ENCODE measurements at places on chromosomes 3 and 15.
A peak's percentile ranks its signal among the peaks of the same experiment; 100 is the strongest.

DNA sequence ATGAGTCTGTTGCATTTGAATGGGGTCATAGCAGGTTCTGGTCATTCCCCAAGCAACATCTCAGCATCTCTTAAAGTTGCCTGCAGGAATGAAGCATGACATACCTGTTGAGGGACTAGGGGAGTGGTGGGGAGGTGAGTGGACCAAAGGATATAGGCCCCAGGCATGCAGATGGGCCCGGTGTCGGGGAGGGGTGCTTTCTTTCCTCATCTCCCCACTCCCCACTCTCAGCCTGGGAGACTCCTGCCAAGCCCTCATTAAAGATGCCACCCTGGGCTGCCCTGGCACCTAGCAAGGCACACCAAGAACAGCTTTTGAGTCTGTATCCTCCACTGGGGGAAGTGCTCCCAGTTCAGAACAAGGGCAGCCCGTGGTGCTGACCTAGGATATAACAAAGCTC, 54.2 kb downstream of the GRIP2 start:
- no peak for DNase-seq

DNA sequence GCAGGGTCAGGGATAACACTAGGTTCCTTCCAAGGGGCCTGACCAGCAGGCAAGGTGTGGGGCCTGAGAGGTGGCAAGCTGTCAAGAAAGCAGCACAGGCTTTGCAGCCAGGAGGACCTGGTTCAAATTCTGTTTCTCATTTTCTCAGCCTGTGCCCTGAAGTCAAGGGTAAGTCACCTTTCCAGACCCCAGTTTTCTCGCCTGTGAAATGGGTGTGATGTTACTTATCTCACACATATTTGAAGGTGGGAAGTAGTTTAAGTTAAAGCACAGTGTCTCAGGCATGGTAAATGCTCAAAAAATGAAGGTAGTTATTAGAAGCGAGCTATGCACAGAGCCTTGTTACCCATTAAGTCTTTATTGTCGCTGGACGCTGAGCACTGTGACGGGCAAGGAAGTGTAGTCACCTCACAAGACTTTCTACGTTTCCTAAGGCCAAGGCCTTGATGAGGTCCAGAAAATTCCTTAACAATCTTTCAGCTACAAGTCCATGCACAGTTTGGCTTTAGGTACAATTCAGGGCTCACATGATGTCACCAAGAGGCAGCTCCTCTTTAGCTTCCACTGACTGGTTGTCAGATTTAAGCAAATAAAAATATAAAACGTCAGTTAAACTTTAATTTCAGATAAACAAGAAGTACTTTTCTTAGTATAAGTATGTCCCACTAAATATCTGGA, 522.6 kb upstream of the PROK2 start:
- DNase-seq, result no peak

GRCh38 chr3:149764302-149764701, 12.0 kb upstream of the COMMD2 start:
- no peak for DNase-seq

DNA sequence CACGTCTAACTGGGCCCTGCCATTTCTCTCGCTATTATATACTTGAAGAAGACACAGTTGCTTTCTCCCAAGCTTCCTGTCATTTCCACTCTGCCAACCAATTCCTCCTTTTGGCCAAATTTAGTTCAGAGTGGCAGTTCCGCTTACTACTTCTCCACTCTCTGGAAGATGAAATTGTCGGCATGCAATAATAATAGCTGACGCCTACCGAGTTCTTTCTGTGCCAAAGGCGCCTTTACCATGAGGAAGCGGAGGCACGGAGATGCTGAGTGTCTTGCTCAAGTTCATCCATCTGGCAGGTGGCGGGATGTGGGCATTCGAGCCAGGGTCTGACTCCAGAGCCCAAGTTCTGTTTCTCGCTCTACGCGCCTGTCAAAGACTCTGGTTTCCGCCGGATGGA, 14.6 kb upstream of the NRROS start:
- DNase-seq, result no peak

GRCh38 chr3:105674437-105675065, 194.3 kb downstream of the CBLB start:
- no peak for DNase-seq

DNA sequence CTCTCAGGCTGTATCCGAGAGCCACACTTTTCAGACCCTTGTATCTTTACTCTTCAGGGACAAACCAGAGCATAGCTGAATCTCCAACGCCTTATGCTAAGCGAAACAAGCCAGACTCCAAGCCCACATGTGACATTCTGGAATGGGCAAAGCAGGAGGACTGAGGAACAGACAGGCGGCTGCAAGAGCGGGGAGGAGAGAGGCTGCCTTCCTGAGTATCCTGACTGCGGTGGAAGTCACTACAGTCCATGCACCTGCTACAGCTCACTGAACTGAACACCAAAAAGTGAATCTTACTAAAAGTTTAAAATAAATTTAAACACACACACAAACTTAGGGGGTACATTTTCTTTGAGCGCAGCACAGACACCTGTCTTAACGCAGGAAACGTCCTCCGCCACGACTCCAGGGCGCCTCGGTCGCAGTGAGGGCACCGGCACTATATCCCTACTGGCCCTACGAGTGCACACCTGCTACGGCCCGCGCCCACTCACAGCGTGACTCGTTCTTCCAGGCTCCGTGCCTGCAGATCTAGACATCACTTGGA, 1.4 kb downstream of the CYFIP1 start:
- no peak for DNase-seq

DNA sequence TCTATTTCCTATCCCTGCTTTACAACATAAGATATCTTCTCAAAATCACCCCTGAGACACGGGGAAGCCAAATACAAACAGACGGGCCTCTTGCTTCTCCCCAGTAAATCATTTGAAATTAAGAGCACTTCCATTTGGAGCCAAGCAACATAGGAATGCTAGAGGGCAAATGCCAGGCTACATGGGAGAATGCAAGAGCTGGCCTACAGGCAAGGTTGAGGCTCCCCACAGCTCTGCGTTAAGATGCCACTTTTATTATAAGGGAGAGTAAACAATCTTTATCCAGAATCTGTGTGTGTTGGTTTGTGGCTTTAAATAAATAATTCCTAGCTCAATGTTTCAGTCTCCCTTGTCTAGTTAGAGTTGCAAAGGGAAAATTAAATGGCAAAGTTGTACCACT, 305.1 kb upstream of the KCNH8 start:
- no peak for DNase-seq

- no peak for DNase-seq
These were observed 7.2 kb downstream of the FEM1B start for GRCh38 chr15:68284616-68285258.

GRCh38 chr3:170258105-170258487, 35.9 kb downstream of the PRKCI start:
- DNase-seq, result no peak

- DNase-seq, result no peak
These were observed 61.9 kb downstream of the HMG20A start for GRCh38 chr15:77482570-77482969.

- DNase-seq, result no peak
These were observed 1.6 kb upstream of the SATB1 start for GRCh38 chr3:18426597-18427193.

- DNase-seq, result no peak
These were observed 84.5 kb downstream of the LRRK1 start for GRCh38 chr15:101003706-101004105.

- no peak for DNase-seq
These were observed 82.9 kb downstream of the TOP2B start for GRCh38 chr3:25581823-25582222.

DNA sequence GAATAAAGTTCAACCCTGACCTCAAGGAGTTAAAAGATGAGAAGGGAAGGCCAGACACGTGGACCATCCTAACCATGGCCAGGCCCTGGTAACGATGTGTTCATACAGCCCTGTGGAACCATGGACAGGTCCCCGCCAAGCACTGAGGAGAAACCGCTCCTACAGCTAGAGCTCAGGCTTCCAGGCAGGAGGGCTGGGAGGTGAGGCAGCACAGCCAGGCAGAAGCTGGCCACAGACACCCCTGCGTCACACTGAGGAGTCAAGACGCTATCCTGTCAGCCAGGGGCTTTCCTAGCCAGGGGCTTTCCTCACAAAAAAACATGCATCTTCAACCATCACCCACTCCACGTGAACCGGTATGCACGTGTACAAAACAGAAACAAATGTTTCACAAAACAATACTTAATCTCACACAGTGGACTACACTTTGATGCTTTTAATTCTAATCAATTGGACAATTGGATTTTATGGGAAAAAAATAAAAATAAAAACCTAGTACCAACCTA, 73.2 kb downstream of the TBC1D2B start:
- no peak for DNase-seq

GRCh38 chr3:53045518-53046170, at the start of gene SFMBT1:
Gene SFMBT1 (minus strand): TSS chr3:53046073. CDS start chr3:52969128, 76,945 bp downstream.
- DNase-seq, result peak; percentile 68

DNA sequence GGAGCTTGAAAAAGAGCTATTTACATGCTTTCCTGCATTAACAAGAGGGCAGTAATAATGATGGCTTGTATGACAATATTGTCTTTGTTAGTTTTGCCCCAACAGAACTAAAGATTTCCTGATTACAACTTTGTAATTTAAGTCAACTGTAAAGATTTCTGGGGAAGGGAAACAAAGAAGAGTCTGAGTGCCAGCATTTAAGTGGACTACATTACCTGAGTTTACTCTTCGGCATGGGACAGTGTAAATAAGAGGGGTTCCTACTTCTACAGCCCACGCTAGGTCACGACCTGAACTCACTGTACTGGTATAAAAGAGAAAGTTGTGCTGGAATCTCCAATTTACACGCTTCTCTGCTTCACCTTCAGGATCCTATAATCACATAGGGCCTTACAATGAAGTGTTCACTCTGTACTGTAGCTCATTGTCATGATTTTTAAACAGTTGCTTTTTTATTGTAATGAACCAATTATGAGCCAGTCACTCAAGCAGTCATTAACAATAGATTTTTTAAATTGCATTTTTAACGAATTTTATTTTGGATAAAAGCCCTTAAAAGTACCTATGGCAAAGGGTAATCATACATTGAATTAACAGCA, 39.6 kb downstream of the DPH6 start:
- DNase-seq, result no peak

- no peak for DNase-seq
These were observed 3.3 kb downstream of the LYSMD4 start for GRCh38 chr15:99729920-99730319.

- DNase-seq, result no peak
These were observed 41.7 kb downstream of the FEM1B start for GRCh38 chr15:68318931-68319909.

- no peak for DNase-seq
These were observed 2.5 kb downstream of the IL16 start for GRCh38 chr15:81199031-81199779.

GRCh38 chr3:74531491-74531890, 83.0 kb downstream of the CNTN3 start:
- no peak for DNase-seq

DNA sequence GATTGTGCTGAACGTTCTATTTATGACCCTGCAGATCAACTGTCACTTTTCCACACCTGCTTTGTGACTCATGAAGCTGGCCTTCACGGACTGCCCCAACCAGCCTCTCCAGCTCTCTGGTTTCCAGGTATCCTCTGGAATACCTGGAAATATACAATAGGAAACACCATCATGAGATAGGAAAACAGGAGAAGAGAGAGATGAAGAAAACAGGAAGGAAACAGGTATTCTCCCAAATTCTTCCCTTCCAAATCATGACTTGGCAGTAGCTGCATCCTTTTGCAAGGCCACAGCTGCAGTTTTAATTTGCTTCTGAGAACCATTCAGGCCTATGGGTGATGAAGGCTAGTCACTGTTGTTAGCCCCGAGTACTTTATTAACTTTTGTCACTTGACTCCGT, 909.1 kb downstream of the EPHA3 start:
- no peak for DNase-seq

GRCh38 chr3:51668756-51669155, 2.3 kb upstream of the TEX264 start:
- no peak for DNase-seq

DNA sequence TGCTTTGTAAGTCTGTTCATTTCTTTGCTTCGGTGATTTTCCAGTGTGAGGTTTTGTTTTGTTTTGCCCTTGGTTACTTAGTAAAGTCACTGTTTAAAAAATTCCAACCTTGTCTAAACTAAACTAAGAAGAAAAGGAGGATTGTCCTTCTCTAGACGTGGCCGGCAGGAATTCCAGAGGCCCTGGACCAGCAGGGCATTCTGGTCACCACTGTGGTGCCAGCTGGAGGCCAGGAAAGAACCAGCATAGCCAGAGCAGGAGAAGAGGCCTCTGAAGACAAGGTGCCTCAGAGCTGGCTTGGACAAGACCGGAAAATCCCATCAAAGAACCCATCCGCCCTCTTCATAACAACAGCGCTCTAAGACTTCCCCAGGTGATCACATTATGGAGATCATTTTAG, 8.2 kb downstream of the PLOD2 start:
- DNase-seq, result no peak

GRCh38 chr3:13896473-13897154, 16.7 kb upstream of the WNT7A start:
- no peak for DNase-seq

- no peak for DNase-seq
These were observed 30.9 kb downstream of the CCNL1 start for GRCh38 chr3:157128771-157129681.

DNA sequence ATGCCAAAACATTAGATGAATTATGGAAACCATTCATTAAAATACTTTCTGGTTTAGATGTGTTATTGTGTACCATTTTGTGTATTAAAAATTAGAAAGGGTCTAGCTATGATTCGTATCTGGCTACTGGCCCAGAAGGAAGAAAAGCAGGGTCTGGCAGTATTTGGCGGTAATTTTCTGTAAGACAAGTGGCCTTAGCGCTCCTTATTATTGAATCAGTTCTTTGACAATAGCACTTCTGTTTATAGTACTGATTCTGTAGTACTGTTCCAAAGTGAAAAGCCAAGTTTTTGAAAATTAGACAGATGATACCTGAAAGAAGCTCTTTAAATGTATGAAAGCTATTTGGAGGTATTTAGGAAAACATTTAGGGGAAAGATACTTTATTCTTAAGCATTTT, 10.2 kb downstream of the GLCE start:
- DNase-seq, result no peak

DNA sequence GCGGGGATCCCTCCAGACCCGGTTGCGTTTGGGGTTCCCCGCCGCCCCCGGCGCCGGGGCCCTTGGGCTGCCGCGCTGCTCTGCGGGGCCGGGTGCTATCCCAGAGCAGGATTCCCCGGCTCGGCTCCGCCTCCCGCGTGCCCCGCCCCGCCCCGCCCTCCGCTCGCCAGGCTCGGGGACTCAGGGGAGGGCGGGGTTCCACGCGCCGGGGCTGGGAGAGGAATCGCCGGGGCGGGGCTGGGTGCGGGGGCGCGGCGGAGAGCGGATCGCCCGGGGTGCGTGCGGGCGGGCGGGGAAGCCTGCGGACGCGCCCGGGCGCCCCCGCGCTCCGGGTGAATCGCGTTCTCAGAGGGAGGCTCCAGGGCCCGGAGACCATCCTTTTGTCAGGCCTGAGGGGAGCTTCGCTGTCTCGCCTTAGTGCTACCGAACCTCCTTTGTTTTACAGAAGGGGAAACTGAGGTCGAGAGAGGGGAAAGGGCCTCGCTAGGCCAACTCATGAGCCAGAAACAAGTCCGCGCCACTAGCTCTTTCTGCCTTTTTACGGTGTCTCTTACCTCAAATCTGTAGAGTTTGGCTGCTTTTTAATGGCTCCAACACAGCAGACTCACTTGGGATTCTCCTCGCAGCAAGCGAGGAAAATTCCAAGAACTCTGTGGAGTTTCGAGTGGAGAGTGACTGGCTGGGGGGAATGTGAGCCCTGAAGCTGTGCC, at the start of gene TMEM158:
TMEM158 (minus strand) TSS at position 82 of the 710 bp plus-strand sequence. CDS start 260 bp downstream, outside the sequence.
- peak; percentile 57 for DNase-seq
